ENCODE measurements at places on chromosomes 11 and 22.

- no peak for DNase-seq
These were observed 3.0 kb downstream of the RAB39A start for GRCh38 chr11:107931206-107931605.

DNA sequence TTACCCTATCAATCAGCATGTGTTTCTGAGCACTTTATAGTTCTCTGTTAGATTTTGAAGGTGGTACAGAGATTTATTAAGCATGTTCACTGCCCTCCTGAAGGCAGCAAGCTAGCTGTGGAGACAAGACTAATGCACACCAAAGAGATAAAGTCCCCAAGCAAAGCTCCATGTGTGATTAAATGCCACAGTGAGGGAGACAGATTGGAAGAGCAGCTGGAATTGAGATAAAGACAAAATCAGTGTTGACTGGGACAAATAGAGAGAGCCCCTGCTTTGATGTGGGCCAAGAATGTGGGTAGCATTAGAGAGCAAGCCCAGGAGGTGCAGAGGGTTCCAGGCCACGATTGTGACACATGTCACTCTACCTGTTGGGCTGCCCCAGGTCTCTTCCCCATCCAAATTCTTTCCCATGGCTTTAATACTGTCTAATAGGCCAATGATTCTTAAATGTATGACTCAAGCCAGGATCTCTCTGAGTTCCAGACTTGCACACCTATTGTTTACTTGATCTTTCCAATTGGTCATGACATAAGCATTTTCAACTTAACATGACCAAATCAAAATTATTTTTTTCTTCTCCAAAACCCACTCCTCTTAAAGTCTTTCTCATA is 60.1 kb upstream of the ZC3H12C start:
- no peak for DNase-seq

GRCh38 chr11:93940395-93940794 is 80.8 kb upstream of the HEPHL1 start:
- DNase-seq, result no peak

- no peak for DNase-seq
These were observed 3.2 kb upstream of the CST6 start for GRCh38 chr11:66008468-66009101.

DNA sequence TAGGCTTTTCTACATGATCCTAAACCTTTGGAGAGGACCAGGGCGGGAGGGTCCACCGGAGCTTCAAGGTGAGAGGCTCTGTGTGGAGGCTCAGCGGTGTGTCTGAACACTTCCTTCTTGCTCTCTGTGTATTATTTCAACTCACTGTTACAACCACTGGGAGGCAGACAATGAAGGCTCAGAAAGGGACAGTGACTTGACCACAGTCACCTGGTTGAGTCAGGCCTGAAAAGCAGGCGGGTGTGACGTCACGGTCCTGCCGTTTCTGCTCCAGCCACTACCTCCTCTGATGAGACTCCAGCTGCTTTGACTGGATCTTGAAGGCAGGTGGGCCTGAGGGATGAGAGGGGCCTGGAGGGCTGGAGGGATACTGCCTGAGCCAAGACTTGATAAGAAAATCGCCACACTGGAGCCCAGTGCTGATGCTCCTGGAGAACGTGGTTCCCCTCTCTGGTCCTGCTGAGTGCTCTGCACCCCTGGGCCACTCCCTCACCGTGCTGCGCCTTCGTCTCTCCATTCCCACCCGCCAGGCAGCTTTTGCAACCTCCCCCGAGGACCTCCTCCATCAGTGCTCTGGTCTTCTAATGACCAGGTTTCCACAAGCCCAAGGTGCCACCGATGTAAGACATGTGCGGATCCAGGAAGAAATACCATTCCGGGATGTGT is 27.9 kb downstream of the KCNC1 start:
- no peak for DNase-seq

- DNase-seq, result no peak
These were observed 13.7 kb downstream of the KMT5B start for GRCh38 chr11:68199295-68199987.

DNA sequence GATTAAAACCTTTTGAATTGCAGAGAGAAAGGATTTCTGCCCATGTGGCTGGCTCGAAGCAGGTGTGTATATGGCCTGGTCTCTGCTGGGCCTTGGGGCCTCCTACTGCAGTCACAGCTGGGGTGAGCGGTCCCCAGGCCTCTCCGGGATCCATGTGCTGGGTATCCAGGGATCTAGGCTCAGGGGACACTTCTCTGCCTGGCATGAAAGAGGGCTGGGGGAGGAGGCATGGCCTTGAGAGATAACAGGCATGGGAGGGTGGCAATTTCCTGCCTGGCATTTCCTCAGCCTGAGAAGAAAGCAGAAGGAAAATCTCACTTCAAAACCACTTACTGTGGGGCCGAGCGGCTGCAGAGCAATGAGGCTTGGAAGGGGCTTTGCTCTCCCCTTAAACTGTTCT is 20.3 kb upstream of the PARVG start:
- DNase-seq, result no peak

DNA sequence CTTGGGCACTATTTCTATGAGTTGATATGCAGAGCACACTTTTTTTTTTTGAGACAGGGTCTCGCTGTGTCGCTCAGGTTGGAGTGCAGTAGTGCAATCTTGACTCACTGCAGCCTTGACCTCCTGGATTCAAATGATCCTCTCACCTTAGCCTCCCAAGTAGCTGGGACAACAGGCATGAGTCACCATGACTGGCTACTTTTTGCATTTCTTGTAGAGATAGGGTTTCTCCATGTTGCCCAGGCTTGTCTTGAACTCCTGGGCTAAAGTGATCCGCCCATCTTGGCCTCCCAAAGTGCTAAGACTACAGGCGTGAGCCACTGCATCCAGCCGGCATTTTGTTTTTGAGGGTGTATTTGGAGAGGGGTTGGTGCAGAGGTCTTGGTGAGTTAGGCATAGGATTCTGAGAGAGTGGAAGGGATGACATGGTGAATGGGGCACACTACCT is 29.9 kb upstream of the MTCH2 start:
- no peak for DNase-seq

DNA sequence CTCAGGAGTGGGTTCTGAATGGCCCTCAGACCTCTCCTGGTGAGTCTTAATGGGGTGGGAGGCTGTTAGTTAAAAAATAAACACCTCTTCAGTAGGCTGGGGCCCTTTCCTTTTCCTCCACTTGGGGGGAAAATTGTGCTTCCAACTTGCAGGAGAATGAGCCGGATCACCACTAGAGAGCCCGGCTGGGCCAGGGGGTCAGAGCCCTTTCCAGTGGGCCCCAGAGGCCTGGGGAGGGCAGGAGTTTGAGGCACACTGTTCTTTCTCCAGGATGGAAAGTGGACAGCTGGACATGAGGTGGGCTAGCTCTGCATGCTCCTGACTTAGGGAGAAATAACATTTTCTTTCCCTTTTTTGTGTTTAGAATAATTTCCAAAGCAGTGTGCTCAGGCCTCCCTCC is 32.8 kb downstream of the B3GAT1 start:
- DNase-seq, result no peak
